CMK (cell line): ENCODE measurements at places on chromosomes 11 and 22.

DNA sequence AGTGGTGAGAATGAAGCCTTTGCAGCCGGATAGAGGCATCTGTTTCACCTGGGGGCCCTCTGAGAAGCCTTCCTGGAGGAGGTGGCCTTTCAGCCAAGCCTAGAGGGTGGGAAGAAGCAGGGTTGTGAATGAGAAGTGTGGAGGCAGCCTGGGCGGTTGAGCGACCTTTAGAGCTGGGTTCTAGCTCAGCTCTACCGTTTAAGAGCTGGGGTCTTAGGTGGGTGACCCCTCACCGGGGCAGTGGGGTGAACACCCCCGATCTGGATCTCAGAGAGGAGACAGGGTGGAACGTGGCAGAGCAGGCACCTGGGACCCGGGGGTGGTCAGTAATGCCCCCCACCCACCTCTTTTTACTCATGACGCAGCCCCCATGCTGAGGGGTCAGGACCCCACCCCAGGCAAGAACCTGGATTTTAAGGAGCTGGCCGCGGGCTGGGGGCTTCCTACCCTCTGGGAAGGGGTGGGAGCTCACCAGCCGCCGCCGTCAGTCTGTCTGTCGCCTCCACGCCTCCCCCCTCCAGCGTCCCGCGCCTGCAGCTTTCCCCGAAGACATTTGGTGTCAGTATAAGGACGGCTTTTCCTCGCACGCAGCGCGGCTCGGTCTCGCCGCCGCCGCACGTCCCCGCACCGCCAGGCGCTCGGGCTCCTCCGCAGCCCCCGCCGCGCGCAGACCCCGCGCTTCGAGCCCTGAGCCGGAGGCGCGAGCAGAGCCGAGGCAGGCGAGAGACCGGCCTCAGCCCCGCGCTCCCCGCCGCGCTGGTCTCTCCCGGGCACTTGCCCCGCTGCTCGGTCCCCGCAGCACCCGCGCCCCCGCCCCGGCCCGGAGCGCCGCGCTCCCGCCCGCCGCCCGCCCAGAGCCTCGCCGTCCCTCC is 13.3 kb upstream of the CACNA1I start:
- DNase-seq: no peak

GRCh38 chr11:121703201-121703600 is 250.4 kb upstream of the SORL1-AS1 start:
- DNase-seq: no peak

DNA sequence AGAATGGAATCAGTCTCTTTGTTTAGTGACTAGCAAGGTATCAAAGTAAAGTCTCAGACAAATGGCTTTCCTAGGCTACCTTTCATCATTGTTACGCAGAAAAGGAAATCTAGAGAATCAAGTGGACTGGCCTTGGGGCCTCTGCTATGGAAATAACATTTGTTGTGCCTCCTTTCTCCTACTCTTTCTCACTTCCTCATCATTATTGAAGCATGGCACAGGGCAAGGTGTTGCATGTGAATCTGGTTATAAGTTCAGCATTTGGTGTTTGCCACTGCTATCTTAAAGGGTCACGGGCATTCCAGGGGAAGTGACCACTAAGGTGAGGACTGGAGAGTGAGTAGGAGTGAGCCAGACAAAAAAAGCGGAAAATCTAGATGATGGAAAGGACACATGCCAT is 54.9 kb downstream of the GLYATL1 start:
- no peak for DNase-seq

GRCh38 chr11:69435161-69435986 is 46.1 kb upstream of the LINC01488 start:
- DNase-seq: no peak

- no peak for DNase-seq
Measured at GRCh38 chr22:33873186-33873585, 47.1 kb downstream of the LARGE1 start.
